ENCODE measurements at places on chromosomes 6 and 20. TPM values are rescaled to one million over a fixed set of nuclear protein-coding genes. Genes with fewer than 3 reads are reported as not detected.

The PRKN gene
- 2.0 TPM for total RNA-seq

The DEFB118 gene
- not detected for total RNA-seq

The EPB41L1 gene
- 31.1 TPM for total RNA-seq

The CPXM1 gene
- 69.0 TPM for total RNA-seq

The DDX27 gene
- total RNA-seq: 50.3 TPM

The SRMS gene
- 0.70 TPM for total RNA-seq

The DEFB126 gene
- total RNA-seq: not detected

The TSBP1 gene
- total RNA-seq: not detected

The PKHD1 gene
- total RNA-seq: 0.09 TPM

The PRPH2 gene
- total RNA-seq: 0.31 TPM

The ZNF318 gene
- 16.3 TPM for total RNA-seq

DNA sequence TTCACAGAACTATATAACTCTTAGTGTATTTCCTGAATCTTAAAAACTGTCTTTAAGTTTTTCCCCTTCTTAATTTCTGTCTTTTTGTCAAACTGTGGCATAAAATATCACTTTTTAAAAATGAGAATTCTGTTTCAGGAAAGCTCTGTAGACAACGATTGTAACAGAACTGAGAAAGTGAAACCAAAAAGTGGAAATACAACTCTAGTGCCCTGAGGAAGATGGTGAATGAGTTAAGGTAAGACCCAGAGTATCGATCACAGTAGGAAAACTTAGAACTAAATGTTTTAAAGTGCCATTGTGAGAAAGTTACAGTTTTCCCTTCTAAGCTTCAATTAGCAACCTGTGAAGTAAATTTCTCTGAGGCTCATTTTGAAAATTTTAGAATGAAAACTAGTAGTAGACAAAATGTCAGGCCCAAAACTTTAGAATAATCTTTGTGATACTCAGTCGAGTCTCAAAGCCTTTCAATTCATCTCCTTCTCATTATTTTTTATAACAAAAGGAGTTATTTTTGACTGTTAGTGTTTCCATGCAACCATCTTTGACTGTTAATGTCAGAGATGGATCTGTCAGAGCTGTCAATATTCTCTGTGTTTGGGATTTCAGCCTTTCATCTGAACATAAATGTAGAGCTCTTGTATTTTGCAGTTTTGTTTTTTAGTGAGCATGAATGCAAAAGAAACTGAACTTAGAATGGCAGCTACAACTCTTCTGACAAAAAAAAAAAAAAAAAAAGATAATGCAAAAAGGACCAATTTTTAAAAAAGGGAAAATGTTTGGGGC, 19.0 kb upstream of the TRDN start:
- no peak overlapping the region for H3K4me3 ChIP-seq
- no peaks in the 10 kb centered on the region for H3K4me1 ChIP-seq
- no peaks in the 10 kb centered on the region for H3K27me3 ChIP-seq
- DNase-seq: no peak

DNA sequence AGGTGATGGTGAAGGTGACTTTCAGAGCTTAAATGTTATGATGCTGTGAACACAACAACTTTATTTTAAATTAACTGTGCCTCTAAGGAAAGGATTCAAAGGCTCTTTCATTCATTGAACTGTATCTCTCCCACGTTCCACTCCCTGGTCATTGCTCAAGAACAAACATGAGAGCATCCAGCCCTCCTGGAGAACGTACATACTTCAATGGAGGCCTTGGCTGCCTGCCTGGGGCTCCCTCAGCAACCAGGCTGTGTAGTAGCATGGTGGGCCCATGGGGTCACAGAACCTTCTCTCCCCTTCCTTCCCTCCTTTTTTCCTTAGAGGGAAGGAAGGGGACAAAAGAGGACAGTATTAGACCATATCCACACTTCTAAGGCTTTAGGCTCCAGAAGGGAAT, 234.3 kb downstream of the CDC5L start:
- no peak overlapping the region for H3K4me3 ChIP-seq
- H3K27ac ChIP-seq: no peak overlapping the region
- no peaks in the 10 kb centered on the region for H3K27me3 ChIP-seq

- H3K36me3 ChIP-seq: no peaks in the 10 kb centered on the region
- H3K27ac ChIP-seq: no peak overlapping the region
- H3K4me3 ChIP-seq: no peak overlapping the region
- no peaks in the 10 kb centered on the region for H3K27me3 ChIP-seq
These were observed 164.3 kb downstream of the RFPL4B start for GRCh38 chr6:112511441-112511840.

DNA sequence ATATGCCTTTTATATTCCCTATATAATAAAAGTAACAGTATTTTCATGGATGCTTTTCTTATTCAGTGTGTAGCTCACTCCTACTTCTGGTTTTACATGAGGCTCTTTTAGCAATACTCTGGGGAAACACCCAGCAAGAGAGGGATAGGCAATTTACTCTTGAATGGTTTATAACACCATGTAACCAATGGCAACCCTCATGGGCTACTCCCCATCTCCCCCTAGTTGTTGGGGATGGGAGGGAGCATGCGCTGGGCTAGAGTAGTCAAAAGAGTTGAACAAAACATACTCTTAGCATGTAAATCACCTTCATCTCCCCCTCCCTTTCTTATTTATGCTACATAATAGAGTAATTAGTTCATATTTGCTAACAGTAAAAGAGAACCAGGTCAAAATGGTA, 140.1 kb upstream of the LRFN2 start:
- peak; percentile 38 for DNase-seq
- no peak overlapping the region for H3K4me3 ChIP-seq
- H3K27ac ChIP-seq: no peak overlapping the region
- no peaks in the 10 kb centered on the region for H3K27me3 ChIP-seq

GRCh38 chr6:72798196-72798595, 176.3 kb downstream of the KCNQ5 start:
- no peak for DNase-seq
- H3K27ac ChIP-seq: no peak overlapping the region
- H3K4me3 ChIP-seq: no peak overlapping the region
- H3K36me3 ChIP-seq: no peaks in the 10 kb centered on the region
- H3K27me3 ChIP-seq: no peaks in the 10 kb centered on the region

GRCh38 chr20:12581644-12582289, 427.0 kb upstream of the SPTLC3 start:
- H3K27me3 ChIP-seq: no peaks in the 10 kb centered on the region
- no peak for DNase-seq
- no peaks in the 10 kb centered on the region for H3K4me1 ChIP-seq
- H3K36me3 ChIP-seq: peaks cover 17% of the 10 kb centered on the region

DNA sequence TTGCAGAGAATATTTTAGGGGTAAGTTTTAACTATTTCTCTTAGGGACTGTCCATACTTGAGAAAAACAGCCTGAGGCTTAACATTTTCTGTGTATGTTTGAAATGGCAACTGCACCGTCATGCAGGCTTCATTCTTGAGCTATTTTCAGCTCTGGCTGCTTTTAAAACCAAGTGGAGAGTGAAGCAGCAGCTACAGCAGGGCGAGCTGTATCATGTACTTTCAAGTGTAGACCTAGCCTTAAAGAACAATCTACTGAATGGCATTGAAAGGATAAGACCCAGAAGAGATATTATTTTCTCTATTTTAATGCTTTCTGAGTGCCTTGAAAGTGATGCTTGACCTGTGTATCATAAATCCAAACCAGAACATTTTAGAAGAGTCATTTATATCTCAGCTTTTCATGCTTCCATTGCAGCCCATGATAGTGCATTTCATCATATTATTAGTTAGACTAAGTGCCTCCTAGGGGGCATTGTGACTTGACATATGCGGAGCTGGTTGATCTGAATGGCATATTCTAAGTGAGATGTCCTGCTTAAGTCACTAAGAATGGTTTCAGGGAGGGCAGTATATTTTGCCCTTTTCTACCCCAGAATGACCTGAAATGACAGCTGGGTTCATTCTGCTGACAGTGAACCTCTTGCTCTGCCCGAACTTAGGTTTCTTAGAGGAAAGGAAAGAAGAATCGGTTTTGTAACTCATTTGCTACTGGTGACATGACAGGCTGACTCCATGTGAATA, 85.3 kb downstream of the NKAIN2 start:
- no peaks in the 10 kb centered on the region for H3K4me1 ChIP-seq
- H3K27me3 ChIP-seq: no peaks in the 10 kb centered on the region
- no peaks in the 10 kb centered on the region for H3K36me3 ChIP-seq
- H3K4me3 ChIP-seq: no peak overlapping the region

- no peaks in the 10 kb centered on the region for H3K4me1 ChIP-seq
- no peak overlapping the region for H3K4me3 ChIP-seq
- no peaks in the 10 kb centered on the region for H3K27me3 ChIP-seq
These were observed 41.1 kb upstream of the CST5 start for GRCh38 chr20:23920408-23921325.

- no peaks in the 10 kb centered on the region for H3K27me3 ChIP-seq
- H3K36me3 ChIP-seq: no peaks in the 10 kb centered on the region
- peaks cover 2% of the 10 kb centered on the region for H3K4me1 ChIP-seq
- H3K27ac ChIP-seq: peak overlapping the region; percentile 83
- no peak for DNase-seq
These were observed 41.8 kb downstream of the OR2B2 start for GRCh38 chr6:27870291-27870870.

- H3K27ac ChIP-seq: no peak overlapping the region
- no peaks in the 10 kb centered on the region for H3K27me3 ChIP-seq
- H3K4me3 ChIP-seq: no peak overlapping the region
- H3K36me3 ChIP-seq: no peaks in the 10 kb centered on the region
- DNase-seq: no peak
- no peaks in the 10 kb centered on the region for H3K4me1 ChIP-seq
These were observed 144.8 kb downstream of the BACH2 start for GRCh38 chr6:90151576-90152422.

DNA sequence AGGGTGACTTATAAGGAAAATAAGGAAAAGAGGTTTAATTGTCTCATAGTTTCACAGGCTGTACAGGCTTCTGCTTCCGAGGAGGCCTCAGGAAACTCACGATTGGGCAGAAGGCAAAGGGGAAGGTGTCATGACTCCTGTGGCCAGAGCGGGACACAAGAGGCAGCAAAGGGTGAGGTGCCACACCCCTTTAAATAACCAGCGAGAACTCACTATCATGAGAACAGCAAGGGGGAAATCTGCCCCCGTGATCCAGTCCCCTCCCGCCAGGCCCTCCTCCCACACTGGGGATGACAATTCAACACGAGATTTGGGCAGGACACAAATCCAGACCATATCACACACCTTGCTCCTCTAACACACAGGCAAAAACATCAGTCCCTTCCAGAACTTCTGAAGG, 254.0 kb downstream of the DLL1 start:
- DNase-seq: no peak
- H3K27me3 ChIP-seq: no peaks in the 10 kb centered on the region
- no peak overlapping the region for H3K27ac ChIP-seq
- peaks cover 3% of the 10 kb centered on the region for H3K4me1 ChIP-seq
- peaks cover 5% of the 10 kb centered on the region for H3K36me3 ChIP-seq
